Activated CD4-positive, alpha-beta T cell treated with anti-CD3 and anti-CD28 coated beads, Interleukin-10, Interleukin-2, amounts not matched to agents 100 ng/mL and 50 ng/mL, durations not matched to agents 16 hours and 8 hours (primary cell): ENCODE measurements at places on chromosomes 2 and 18.
A peak's percentile ranks its signal among the peaks of the same experiment; 100 is the strongest.

GRCh38 chr2:223721746-223722145 lies 115.6 kb downstream of the AP1S3 start:
- no peak for DNase-seq

GRCh38 chr2:223538920-223539440 lies 63.2 kb downstream of the SCG2 start:
- no peak for DNase-seq

- peak; percentile 12 for DNase-seq
These were observed 96.9 kb downstream of the SPP2 start for GRCh38 chr2:234147335-234147861.

DNA sequence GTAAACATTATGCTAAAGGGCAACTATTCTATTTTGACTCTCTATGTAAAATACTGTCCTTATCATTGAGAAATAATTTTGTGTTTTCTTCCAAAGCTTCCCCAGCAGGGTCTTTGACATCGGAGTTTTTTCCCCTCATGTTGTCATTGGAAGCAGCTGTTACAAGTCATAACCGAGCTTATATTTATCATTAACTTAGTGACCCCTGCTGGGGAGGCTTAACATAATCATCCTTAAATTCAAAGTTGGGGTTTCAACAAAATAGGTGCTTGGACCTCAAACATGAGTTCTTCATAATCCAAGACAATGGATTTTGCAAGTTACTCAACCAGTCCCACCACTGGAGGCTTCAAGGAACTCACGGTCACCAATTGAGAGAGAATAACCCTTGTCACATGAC lies 330.9 kb downstream of the DCC start:
- no peak for DNase-seq

DNA sequence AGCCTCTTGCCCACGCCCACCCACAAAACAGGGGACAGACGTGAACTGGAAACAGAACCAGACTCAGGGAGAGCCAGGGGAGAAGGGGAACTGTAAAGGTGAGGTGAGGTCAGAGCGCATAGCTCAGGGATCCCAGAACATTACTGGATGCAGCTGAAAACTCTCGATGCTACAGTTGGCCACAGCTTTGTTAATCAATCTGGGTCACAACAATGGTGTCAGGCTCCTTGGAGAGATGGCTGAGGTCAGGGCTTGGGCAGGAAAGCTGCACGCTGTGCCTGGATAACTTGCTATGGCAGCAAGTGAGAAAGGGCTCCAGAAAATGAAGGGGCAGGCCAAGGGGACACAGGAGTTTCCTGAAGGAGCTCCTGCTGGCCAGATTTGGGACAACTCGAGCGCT lies 263.3 kb downstream of the TFCP2L1 start:
- no peak for DNase-seq

- no peak for DNase-seq
These were observed 183.4 kb upstream of the RASGRP3 start for GRCh38 chr2:33292981-33293595.

DNA sequence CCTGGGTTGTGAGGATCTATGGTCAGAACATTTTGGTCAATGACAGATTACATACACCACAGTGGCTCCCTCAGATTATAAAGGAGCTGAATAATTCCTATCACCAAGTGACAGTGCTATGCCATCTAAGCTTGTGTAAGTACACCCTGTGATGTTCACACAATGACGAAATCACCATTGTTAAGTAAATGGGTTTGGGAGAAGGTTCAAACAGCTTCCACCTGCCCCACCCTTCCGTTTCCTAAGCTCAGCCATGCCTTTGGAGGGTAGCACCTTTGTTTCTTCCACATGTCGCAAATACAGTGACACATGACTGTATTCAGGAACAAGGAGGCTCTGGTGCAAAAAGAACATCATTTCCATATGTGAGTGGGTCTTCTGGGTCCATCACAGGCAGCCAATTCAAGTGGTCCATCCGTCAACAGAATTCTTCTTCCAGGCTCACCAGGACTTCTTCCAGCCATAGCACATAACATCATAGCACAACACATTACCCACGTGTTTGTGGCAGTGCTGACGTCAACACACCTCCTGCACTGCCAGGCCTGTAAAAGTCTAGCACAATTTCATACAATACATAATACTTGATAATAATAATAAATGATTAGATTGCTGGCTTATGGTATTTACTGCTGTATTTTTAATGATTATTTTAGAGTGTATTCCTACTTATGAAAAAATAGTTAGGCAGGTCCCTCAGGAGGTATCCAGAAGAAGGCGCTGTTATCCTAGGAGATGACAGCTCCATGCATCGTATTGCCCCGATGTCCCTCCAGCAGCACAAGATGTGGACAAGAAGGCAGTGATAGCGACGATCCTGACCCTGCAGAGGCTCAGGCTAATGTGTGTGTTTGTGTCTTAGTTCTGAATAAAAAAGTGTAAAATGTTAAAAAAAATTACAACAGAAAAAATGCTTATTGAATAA lies 264.8 kb downstream of the ANAPC1 start:
- DNase-seq = no peak

GRCh38 chr2:53268086-53268485 lies 499.5 kb upstream of the CHAC2 start:
- no peak for DNase-seq

DNA sequence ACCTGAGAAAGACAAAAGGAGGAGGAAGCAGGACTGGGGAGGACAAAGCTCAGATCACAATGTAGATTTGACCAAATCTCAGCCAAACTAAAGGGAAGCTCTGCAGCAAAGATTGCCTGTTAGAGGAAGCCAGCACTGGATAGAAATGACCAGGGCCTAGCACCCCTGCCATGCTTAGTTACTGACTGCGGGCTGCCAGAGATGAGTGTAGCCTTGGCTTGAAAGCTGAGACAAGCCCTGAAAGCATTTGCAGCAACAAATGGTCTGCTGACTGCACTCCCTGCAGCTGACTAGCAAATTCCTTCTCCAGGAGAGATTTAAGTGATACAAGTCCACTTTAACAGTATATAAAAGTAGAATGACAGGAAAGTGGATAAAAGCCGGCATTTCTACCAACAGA lies 140.9 kb upstream of the CRIM1 start:
- DNase-seq = no peak

DNA sequence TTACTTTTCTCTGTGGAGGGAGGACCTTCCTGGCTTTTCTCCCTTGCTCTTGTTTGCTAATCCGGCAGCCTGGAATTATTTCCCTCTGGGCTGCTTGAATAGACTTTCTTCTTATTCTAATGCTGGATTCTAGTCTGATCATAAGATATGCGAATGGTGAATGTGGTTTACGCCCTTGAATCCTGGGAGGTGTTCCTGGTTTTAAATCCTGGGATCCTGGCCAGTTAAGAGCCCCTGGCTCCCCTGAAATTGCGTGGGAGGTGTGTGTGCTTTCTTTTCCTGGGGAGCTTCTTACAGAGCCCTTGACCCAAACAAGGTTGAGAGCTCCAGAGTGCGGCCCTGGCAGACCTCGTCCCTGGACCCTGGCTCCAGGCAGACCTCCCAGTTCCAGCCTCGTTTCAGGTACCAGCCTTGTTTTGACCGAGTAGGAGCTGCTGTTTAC lies 2.8 kb downstream of the SH3BP4 start:
- DNase-seq = no peak

DNA sequence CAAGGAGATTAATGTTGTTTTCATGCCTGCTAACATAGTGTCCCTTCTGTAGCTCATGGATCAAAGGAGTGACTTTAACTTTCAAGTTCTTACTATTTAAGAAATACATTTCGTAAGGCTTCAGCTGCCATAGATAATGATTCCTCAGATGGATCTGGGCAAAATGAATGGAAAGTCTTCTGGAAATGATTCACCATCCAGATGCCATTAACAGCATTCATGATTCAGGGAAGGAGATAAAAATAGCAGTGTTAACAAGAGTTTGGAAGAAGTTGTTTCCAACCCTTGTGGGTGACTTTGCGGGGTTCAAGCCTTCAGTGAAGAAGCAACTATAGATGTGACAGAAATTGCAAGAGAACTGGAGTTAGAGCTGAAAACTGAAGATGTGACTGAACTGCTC lies 17.0 kb downstream of the VRK2 start:
- no peak for DNase-seq

DNA sequence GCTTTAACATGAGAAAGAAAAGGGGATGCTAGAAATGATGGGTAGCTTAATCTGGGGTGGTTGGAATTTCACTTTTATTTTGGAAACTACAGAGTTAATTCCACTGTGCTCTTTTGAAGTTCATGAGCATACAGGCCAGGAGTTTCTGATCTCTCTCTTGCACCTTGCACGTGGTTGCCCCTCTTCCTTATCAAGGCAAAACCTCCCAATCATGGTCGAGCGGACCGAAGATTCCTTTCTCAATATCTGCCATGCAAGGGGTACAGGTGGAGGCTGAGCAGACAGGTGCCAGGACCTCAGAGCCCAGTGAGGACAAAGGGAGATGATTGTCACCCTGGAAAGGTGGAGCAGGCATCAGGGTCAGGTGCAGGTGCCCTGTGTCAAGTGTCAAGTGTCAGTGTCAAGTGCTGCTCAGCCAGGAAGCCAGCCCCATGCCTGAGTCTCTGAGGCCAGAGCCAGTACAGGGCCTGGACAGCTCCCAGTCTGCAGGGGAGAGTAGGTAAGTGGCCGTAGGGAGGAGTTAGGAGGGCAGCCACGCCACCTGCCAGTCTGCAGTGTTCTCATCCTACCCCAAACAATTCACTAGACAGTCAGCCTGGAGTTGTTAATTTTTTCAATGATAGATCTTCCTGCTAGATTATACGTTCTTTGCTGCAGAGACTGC lies 42.2 kb downstream of the LPIN1 start:
- DNase-seq = no peak

DNA sequence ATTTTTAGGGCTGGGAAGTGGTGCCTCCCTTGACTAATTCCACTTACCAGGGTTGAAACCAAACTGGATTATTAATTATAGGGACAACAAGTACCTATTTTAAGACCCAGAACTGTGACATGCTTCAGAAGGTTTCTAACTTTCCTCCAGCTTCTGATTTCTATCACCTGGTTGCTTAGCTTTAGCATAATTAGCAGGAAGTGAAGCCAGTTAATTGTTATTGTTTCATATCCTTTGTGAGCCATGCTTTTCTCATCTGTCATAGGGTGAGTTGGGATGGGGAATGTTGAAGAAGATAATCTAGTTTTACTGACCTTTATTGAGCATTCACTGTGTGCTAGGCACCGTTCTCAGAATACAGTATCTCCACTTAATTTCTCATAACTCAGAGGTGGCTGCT lies 3.2 kb downstream of the YPEL5 start:
- no peak for DNase-seq

DNA sequence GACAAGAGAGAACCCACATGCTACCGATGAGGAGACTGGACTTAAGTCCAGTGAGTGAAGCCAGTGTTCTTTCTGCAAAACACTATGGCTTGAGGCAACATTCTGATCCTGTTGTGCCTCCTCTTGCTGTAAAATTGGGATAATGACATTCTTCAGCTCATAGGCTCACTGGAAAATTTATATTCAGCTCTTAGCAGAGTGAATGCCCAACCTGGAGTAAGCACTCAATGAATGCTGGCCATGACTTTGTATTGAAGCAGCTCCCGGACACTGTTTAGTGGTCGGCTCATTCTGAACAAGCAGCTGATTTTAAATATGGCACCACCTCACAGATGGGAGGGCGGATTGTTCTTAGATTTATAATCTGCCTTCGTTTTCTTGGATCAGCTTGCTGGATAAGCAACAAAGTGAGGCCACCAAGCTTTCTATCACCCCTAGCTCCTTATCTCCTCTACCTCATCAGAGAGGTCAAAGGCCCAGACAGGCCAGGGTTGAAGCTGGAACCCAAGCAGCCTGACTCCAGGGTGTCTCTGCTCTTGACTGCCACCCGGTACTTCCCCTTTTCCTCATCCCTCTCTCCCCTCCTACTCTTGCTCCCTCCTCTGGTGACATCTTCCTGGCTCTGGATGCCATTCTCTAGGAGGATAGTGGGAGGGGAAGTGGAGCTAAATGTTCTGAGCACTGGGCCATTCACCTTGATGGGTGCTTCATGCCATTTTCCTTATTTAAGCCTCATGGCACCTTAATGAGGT lies 11.5 kb downstream of the SLC9A4 start:
- DNase-seq = no peak

- no peak for DNase-seq
These were observed 76.2 kb upstream of the GLI2 start for GRCh38 chr2:120659275-120659977.

GRCh38 chr2:196233021-196233804 lies 61.8 kb upstream of the STK17B start:
- no peak for DNase-seq

DNA sequence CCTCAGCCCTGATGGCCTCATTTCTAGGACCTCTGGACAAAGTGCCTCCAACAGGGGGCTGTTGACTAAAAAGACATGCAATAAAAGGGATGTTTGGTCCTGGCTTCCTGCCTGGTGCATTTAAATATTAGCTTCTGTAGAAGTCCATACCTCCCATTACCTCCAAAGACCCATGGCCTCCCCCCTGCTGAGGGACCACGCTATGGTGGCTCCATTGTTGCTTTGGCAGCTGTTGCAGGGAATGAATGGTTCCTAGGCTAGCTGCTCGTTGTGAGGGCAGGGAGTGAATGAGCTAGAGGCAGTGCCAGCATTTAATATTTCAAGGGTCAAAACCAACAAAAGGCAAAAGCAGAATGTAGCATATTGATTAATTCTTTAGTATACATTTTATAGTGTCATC lies 285.9 kb downstream of the SLC8A1 start:
- DNase-seq = no peak

DNA sequence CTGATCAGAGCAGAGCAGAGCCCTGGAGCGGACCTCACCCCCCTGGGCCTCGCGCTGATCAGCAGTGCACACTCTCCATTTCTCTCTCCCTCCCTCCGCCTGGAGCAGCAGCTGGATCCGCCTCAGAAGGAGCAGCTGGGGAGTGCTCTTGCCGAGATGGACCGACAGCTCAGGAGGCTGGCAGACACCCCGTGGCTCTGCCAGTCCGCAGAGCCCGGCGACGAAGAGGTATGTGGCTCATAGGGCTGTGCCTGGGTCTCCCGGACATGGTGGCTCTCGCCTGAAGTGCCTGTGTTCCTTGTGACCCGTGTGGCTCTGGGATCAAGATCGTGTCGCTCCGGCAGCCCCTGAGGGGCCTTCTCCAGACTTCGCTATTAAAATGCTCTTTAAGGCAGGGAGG lies 102.5 kb downstream of the USP40 start:
- DNase-seq = no peak

GRCh38 chr18:76456018-76456750 lies 38.9 kb downstream of the ZNF516 start:
- DNase-seq = no peak

- DNase-seq = no peak
These were observed 11.6 kb downstream of the VAPA start for GRCh38 chr18:9925369-9925768.
